ENCODE measurements at places on chromosomes 13 and 19.
A peak's percentile ranks its signal among the peaks of the same experiment; 100 is the strongest.

GRCh38 chr19:10601999-10602329, 14.9 kb upstream of the AP1M2 start:
- no peak for DNase-seq

- DNase-seq: no peak
Measured at GRCh38 chr19:447816-448560, 12.8 kb downstream of the SHC2 start.

DNA sequence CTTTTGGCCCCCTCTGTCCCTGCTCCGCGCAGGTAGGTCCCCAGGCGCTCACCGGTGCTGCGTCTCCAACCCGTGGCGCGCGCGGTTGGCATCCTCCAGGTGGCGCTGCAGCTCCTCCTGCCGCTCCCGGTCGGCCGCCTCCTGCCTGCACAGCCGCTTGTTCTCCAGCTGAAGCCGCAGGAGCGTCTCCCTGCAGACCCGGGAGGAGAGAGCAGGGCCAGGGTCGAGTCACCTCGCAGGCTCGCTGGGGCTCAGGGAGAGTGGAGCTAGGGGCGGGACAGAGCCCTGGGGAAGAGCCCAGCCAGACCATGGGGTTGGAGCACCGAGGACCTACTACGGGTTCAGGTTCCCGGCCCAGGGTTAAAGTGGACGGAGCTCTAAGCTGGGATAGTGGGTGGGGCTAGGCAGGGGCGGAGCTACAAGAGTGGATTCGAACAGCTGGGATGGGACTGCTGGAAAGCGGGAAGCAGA, 9.3 kb downstream of the HOOK2 start:
- peak; percentile 93 for DNase-seq

- no peak for DNase-seq
Measured at GRCh38 chr13:88042489-88042888, 371.3 kb downstream of the SLITRK5 start.

DNA sequence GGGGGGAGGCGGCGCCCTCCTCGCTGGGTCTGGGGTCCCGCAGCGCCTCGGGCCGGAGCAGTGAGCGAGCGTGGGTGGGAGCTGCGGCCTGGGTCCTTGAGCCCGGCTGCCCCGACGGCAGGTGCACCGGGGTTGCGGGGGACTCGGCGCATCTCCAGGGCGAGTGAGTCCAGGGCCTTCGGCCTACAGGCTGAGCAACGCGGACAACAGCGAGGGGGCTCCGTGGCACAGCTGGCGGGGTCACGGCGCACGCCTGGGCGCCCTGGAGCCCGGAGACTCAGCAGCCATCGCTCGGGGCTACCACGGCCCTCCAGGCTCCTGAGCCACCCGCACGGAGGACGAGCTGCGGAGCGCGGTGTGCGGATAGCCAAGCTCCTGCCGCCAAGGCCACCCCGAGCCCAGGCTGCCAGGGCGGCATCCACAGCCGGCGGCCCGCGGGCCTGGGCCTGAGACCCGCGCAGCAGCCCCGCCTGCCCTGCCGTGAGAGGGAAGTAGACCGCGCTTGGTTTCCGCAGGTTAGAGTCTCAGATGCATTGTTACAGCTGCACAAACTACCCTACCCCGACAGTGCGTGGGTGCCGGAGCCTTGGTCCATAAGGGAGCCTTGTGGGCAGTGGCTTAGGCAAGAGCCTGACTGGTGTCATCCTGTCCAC, 253.9 kb upstream of the SGCG start:
- peak; percentile 71 for DNase-seq
